Naive thymus-derived CD8-positive, alpha-beta T cell (primary cell): ENCODE measurements at places on chromosomes 5 and 9. TPM values are rescaled to one million over a fixed set of nuclear protein-coding genes. Genes with fewer than 3 reads are reported as not detected.

- no peak for DNase-seq
These were observed 57.9 kb downstream of the SEMA4D start for GRCh38 chr9:89440046-89440445.

Gene PCDHGB3
- 0.71 TPM for total RNA-seq

Gene CNTNAP3B
- not detected for total RNA-seq

GRCh38 chr5:82023644-82024043 lies 51.8 kb downstream of the ATG10 start:
- no peak for DNase-seq

GRCh38 chr9:133944746-133945135 lies 47.4 kb downstream of the VAV2 start:
- DNase-seq = no peak

GRCh38 chr5:160452036-160452435 lies 30.4 kb downstream of the PTTG1 start:
- DNase-seq = no peak

Gene FBXO38
- 97.0 TPM for total RNA-seq

Gene PCDHA4
- total RNA-seq = not detected

Gene HMCN2
- total RNA-seq = not detected
